Right ventricle myocardium superior (tissue), 1 donor: ENCODE measurements at places on chromosomes 11 and 22.
A peak's percentile ranks its signal among the peaks of the same experiment; 100 is the strongest.

DNA sequence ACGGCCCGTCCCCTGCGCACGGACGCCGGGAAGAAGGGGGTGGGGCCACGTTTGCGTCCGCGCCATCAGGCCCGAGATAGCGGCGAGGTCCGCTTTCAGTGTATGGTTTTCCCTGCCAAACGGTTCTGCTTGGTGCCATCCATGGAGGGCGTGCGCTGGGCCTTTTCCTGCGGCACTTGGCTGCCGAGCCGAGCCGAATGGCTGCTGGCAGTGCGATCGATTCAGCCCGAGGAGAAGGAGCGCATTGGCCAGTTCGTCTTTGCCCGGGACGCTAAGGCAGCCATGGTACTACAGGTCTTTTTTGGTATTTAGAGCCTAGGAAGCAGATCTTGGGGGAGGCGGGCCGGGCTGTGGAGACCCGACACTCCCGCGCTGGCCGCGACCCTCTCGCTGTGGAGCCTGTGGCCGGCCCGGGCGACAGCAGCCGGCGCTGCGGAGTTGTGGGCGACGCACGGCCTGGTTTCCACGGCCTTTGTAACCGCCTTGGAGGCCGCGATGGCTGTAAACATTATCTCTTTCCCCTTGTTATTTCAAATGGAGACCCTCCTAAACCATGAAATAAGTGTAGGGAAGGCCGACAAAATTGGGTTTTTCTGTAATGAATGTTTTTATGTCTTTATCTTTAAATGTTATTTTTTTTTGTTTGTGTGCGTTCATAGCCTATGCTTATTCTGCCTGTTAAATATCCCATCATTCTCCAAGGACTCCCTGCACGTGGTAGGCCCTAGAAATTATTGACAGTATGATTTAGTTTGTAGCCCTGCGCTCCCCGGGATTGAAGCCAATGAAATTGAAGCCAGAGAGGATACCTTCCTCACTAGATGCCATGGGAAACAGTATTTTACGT lies at the start of gene AASDHPPT:
Gene AASDHPPT (plus strand): TSS at position 54 of the 847 bp plus-strand sequence. CDS start 49 bp downstream, at position 103.
- DNase-seq = no peak

DNA sequence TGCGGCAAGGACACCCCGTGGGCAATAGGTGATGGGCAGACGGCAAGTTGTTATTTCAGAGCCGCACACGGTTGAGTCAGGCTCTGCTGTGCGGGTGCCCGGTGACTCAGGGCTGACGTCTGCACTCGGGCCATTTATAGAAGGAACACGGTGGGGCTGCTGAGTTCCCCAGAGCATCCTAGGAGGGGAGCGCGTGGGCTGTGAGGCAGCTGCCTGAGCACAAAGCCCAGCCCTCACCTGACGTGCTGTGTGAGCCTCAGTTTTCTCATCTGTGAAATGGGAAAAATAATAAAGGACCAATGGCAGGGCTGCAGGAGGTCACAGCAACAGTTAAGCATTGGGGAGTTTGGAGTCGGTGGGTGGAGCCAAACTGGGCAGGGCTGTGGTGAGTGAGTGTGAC lies 11.3 kb upstream of the RHOD start:
- DNase-seq = no peak

DNA sequence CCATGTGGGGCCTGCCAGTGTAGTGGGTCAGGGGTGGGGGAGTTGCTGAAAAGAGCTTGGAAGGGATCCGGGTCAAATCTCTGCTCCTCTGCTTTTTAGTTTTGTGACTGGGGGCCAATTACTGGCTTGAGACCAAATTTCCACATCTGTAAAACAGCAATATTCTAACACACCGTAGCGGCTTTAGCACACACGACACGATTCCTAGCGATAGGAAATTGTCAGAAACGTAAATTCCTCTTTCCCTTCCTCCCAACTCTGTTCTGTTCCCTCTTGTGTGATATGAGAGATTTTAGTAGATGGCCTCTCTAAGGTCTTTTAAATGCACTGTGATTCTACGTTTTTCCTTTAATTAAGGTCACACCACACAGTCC lies 71.9 kb downstream of the MICAL2 start:
- DNase-seq = no peak

- peak; percentile 87 for DNase-seq
Measured at GRCh38 chr22:24118689-24119384, 62.5 kb upstream of the SUSD2 start.

DNA sequence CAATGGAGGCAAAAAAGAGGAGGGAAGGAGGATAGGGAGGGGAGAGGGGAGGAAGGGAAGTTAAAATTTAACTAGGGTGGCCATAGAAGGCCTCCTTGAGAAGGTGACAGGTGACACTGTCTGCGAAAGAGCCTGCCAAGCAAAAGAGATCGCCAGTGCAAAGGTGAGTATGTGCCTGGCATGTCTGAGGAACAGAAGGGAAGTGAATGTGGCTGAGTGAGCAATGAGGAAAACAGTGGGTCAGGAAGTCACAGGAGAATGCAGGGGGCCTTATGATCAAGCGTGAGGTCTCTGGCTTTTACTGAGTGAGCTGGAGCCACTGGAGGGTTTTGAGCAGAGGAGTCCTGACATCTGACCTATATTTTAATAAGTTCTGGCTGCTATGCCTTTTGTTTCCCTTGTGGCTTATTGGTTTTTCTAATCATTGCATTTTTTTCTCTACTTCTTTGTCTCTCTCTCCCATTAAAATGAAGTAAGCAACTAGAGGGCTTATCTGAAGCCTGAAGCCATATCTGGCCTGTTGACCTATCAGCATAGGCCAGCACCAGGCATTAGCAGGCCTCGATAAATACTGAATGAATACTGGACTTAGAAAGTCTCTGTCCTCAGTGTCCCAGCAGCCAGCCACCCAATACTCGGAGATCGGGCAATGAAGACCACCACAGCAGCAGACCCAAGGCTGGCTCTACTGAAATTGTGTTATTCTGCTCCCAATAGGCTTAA lies 5.6 kb downstream of the AP1B1 start:
- DNase-seq = no peak

- DNase-seq = no peak
Measured at GRCh38 chr11:29368126-29368525, 648.7 kb downstream of the KCNA4 start.

DNA sequence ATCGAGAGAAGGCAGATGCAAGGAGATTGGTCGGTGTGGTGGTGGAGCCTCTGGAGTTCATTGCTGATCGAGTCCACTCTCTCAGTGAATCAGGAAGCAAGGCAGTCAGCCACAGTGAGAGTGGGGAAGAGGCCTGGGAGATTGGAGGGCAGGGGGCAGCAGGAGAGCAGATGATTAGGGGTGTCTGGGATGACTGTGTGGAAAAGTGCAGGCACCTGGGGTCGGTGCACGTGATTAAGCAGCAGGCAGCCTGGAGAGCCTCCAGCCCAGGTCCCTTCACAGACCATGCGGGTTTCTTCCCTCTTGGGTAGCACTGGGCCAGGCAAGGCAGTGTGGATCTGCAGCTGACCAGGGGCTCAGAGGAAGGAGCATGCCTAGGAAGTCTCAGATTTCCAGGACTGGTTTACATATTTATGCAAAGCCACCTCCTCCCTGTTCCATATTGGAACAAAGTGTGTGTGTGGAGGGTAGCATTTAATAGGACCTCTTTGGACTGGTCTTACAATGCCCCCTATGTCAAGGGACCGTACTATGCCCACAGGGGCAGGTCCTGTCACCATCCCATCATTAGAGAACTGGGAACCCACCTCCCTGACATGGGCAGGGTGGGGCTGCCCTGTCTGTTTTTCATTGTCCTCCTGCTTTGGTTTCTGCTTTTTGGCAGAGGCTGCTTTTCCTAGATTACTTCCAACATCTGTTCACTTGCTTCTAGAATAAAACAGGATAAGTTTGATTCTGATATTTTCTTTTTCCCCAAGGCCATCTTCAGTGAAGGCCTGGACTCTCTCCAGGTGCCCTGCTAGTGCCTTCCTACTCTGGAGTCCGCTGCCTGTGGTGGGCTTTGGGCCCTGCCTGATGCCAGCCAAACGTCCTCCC lies 14.0 kb upstream of the GDPD5 start:
- no peak for DNase-seq

DNA sequence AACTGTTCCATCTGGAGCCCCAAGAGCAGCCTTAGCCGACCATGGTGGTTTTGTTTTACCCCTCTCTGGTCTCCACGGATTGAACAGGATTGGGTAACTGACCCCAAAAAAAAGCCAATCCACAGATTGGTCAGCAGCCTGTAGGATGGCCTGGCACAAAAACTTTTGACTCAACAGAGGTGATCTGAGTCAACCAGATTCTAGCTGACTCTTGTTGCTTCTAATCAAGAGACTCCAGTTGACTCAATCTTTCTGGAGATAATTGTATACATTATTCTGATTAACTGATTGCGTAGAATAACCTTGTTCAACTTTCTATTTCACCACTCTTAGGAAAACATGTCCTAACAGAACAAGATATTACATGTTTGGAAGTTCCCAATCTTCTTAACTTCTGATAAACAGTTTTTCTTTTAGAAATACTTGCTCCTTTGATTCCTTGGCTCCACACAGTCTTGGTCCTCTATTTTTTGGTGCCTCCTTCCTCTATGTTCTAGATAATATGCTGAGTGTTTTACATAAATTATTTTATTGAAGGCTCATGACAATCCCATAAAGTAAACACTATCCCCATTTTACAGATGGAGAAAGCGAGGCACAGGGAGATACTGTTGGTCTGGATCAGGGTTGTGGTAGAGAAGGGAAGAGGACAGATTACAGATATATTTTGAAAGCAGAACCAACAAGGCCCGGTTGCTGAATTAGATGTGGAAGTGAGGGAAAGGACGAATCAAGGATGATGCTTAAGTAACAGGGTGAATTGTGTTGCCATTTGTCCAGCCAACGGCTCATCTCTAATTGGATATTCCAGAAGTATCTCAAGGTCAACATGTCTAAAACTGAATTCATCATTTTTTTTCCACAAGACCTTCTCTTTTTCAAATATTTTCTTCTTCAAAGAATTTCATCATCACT lies 11.5 kb upstream of the ZC3H12C start:
- DNase-seq = no peak

DNA sequence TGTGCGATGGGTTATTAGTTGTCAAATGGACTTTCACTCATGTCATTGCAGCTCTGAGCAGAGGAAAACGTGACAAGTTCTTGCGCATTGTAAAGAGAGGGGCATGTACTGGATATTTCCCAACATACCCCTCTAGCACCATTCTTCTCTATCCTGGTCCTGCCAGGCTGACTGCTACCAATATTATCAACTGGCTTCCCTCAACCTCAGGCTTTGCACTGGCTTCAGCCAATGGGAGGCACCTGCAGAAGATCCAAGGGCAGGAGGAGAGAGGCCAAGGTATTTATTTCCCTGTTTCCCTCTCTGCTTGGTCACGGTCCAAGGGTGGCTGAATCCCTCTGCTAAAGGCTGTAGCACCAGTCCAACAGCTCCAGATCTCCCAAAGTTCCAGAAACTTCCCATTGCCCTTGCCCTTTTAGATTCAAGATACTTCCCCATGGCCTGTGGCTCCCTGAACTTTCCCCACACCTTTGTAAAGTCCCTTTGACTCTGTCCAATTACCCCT lies 175.6 kb upstream of the NECTIN1 start:
- DNase-seq = no peak

DNA sequence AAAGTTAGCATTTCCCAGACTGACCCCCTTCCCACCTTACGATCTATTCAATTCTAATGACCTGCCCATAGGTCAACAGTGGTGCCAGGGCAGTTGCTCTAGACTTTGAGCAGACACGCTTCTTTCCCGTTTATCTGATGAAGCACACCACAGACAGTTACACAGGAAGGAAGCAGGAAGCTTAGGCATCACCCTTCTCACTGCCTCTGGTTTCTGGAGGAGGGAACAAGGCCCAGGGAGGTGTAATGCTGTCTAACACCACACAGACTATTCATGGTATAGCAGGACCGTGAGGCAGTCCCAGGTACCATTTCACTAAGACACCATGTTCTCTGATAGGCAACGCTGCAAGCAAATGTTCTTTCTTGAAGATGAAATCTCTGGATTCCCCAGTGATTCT lies 279.4 kb downstream of the NTM start:
- no peak for DNase-seq

GRCh38 chr11:112509300-112509699 lies 248.6 kb upstream of the PLET1 start:
- no peak for DNase-seq

DNA sequence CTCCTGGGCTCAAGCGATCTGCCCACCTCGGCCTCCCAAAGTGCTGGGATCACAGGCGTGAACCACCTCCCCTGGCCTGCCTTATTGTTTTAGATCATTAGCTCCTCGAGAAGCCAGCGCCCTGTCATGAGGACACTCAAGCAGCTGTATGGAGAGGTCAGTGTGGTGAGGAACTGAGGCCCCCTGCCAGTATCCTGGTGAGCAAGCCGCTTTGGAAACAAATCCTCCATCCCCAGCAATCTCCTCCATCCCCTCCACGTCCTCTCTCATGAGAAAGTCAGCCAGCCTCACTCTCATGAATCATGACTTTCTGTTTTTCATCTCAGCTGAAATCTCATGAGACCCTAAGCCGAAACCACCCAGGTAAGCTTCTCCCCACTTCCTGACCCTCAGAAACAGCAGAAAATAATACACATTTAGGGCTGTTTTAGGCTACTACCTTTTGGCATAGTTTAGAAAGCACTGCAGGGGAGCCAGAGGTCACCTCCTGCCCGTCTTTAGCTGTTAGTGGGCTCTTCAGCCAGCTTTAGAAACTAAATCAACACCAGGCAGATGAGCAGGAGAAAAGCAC lies 56.0 kb downstream of the CTTN start:
- no peak for DNase-seq

DNA sequence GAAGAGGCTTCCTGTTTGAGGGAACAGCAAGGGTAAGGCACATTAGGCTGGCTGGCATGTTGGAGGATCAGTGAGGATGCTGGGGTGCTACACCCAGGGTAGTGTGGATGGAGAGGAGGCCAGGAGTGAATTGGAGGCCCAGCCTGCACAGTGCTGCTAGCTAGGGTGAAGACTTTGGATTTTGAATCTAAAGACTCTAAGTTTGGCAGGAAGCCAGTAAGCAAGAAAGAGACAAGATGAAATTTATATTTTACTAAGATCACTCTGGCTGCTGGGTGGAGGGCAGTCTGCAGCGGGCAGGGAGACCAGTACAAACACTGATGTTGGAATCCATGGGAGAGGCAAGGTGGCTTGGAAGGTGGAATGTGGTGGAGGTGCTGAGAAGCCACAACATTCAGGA lies 43.6 kb downstream of the TSPAN18 start:
- DNase-seq = no peak

DNA sequence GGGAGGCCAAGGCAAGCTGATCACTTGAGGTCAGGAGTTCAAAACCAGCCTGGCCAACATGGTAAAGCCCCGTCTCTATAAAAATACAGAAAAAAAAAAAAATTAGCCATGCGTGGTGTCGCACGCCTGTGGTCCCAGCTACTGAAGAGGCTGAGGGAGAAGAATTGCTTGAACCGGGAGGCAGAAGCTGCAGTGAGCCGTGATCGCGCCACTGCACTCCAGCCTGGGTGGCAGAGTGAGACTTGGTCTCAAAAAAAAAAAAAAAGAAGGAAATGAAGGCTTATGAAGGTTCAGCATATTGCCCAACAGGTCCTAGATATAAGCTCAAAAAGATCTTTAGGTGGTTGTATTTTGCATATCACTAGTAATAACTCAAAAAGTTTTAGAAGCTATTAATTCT lies 10.2 kb downstream of the ATL3 start:
- DNase-seq = no peak

GRCh38 chr22:30193031-30193775 lies 53.4 kb downstream of the LIF start:
- no peak for DNase-seq
